ENCODE measurements at places on chromosomes 1 and 21.

DNA sequence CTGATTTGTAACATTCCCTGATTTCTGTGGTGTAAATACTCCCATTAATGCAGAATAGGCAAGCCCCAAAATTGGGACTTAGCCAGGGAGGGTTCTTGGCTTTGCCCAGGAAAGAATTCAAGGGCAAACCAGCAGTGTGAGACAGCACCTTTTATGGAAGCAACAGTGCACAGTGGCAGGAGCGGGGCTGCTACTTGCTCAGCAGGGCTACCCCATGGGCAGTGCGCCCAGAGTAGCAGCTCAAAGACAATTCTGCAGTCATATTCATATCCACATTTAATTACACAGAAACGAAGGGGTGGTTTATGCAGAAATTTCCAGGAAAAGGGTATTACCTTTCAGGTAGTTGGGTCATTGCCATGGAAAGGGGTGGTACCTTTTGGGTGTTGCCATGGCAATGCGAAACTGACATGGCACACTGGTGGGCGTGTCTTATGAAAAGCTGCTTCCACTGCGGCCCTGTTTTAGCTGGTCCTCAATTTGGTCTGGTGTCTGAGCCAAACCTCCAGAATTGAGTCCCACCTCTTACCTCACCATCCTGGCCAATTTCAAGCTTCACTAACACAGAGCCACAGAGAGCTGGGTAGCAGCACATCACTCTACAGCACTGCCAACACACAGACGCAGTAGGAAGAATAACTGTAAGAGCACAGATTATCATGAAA is 35.9 kb downstream of the FHAD1 start:
- no peak for DNase-seq

DNA sequence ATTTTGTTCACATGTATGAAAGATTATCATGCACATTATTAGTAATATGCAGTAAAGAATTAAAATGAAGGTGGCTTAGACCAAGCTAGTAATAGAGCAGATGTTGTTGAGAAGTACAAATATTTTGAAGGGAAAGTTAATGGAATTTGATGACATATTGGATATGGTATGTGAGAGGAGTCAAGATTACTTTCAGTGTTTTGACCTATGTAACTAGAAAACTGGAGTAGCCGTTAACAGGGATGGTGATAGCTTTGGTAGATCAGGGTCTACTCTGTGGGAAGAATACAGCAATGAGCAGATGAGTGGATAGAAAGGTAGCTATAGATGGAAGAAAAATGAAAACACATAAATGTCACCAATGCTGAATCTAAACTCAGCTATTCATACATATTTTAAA is 163.2 kb upstream of the LRRC7 start:
- peak; percentile 1 for DNase-seq

GRCh38 chr1:21736876-21737275 is 46.1 kb downstream of the USP48 start:
- DNase-seq, result no peak

DNA sequence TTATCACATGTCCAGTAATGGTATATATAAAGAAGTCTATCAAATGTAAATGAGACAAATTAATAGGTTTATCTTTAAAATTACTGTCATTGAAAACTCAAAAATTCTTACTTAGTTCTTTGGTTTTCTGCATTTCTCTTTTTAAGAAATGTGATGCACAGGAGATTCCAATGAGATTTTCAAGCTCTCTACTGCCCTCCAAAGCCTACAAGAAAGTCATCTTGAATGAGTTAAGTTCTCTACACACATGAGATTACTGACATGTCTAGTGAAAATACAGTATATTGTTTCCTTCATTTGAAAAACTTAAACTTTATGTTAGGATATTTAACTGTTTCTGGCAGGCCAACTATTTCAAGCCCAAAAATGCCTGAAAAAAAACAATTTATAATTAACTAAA is 68.8 kb downstream of the ITGB3BP start:
- peak; percentile 12 for DNase-seq

DNA sequence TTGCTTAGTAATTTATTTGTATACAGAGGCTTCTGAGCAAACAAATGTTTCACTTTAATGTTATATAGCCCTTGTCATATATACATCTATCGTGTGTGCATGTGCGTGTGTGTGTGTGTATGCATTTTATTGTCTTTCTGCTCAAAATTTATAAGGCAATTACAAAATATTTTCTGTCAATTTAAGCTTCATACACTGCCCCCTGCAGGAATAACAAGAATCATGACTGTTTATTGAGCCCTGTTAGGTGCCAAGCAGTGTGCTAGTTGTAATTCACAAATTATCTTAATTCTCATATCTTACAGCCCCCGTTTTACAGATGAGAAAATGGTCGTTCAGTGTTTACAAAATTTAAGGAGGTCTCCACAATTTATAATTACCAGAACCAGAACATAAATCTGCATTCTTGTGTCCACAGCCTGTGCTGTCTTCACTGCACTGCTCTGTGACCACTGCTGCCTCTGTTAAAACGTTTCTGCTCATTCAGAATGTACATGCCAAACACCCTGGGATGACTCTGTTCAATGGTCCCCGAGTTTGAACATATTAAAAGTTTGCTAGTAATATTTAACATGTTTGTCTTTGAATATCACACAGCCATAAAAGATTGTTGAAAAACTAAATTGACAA is 181.3 kb downstream of the ATP6V1G3 start:
- DNase-seq, result no peak
